ENCODE measurements at places on chromosomes 13 and 19.

- no peak for DNase-seq
These were observed 2.7 kb downstream of the HAMP start for GRCh38 chr19:35285095-35285449.

- DNase-seq, result no peak
These were observed 7.9 kb downstream of the GIPC3 start for GRCh38 chr19:3593156-3593555.

DNA sequence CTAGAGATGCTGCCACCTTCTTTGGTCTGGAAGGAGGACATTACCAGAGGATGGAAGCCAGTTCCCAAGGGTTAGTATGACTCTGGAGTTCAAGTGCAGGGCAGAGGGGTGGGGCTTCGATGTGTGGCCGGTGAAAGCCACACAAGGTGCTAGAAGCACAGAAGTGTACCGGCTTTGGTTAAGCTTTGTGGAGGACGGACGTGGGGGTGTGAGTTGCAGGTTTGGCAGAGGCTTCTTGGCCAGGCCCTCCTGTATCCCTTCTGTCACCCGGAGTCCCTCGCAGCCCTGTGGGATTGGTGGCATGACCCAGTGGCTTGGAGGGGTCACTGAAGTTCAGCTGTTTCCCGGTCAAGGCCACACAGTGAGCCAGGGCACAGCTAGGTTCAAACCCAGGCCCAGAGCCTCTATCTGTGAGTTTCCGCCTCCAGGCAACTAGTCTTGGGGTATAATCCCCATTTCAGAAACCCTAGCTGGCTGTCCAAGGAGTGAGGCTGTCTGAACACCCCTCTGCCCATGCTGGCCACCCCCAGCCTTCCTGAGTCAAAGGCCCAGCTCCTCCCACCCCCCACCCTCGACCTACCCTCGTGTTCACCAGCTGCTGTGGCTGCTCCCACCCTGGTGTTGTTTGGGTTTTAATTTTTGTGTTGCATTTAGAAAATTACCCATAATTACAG lies 4.6 kb upstream of the SSBP4 start:
- no peak for DNase-seq

DNA sequence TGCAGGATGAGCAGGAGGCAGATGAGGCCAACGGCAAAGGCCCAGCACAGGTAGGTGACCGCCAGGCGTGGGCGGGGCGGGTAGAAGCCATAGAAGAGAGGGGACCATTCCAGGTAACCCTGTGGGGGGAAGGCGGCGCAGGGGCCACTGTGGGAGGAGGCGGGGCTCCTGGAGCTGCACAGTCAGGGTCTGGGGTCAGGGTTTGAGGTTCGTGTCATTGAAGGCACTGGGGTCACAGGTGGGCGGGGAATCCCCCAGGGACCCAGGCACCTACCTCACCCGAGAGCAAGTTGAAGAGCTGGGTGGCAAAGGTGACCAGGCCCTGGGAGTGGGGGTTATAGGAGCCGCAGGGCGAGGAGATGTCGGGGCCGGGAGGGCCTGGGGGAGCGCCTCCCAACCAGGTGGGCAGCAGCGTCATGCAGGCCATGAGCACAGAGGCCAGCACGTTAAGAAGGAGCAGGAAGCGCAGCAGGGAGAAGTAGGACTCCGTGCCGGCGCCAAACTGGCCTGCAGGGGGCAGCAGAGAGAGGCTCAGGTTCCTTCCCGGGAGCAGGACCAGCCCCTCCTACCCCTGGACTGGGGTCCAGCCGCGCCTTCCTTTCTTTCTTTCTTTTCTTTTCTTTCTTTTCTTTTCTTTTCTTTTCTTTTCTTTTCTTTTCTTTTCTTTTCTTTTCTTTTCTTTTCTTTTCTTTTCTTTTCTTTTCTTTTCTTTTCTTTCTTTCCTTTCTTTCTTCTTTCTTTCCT lies 4.6 kb downstream of the TMC4 start:
- peak; percentile 86 for DNase-seq

GRCh38 chr19:15557223-15557622 lies 48.9 kb downstream of the CYP4F22 start:
- DNase-seq, result no peak

GRCh38 chr19:53463263-53463662 lies 4.3 kb upstream of the ZNF813 start:
- DNase-seq, result no peak

GRCh38 chr13:41746259-41746658 lies 214.7 kb downstream of the VWA8 start:
- no peak for DNase-seq

GRCh38 chr19:56304243-56304642 lies 10.4 kb downstream of the ZSCAN5A start:
- DNase-seq, result no peak

DNA sequence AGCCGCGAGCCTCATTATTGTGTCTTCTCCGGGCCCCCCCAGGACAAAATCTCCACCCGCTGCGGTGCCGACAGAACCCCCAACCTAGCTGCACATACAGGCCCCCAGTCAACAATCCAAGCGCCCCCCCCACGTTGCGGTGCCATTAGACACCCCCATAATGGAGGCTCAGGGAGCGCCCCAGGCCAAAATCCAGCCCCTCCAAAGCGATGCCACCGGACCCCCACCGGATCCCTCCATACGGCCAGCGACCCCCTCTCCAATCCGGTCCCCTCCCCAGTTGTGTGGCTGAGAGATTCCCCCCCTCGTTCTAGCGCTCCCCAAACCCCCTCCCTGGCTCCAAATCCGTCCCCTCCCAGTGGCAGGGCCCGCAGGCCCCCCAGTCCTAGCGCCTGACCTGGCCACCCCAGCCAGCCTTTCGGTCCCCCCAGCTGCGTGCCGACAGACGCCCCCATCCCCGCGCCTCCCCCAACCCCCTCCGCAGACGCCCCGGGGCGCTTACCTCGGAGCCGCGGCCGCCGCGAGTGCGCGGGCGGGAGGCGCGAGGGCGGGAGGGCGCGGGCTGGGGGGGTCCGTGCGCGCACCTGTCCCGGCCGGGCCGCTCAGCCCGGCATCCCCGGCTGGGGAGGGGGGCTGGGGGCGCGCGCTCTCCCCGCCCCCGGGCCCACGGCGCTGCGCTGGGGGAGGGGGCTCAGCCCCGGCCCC lies 21.6 kb upstream of the SEMA6B start:
- no peak for DNase-seq

- no peak for DNase-seq
These were observed 2.1 kb downstream of the ACTN4 start for GRCh38 chr19:38649305-38650171.

- DNase-seq, result no peak
These were observed 426.1 kb downstream of the EFNB2 start for GRCh38 chr13:106109391-106109791.

- no peak for DNase-seq
These were observed 565.1 kb downstream of the LIG4 start for GRCh38 chr13:107650081-107650701.

- no peak for DNase-seq
These were observed 8.6 kb downstream of the ZNF584 start for GRCh38 chr19:58417071-58417470.

DNA sequence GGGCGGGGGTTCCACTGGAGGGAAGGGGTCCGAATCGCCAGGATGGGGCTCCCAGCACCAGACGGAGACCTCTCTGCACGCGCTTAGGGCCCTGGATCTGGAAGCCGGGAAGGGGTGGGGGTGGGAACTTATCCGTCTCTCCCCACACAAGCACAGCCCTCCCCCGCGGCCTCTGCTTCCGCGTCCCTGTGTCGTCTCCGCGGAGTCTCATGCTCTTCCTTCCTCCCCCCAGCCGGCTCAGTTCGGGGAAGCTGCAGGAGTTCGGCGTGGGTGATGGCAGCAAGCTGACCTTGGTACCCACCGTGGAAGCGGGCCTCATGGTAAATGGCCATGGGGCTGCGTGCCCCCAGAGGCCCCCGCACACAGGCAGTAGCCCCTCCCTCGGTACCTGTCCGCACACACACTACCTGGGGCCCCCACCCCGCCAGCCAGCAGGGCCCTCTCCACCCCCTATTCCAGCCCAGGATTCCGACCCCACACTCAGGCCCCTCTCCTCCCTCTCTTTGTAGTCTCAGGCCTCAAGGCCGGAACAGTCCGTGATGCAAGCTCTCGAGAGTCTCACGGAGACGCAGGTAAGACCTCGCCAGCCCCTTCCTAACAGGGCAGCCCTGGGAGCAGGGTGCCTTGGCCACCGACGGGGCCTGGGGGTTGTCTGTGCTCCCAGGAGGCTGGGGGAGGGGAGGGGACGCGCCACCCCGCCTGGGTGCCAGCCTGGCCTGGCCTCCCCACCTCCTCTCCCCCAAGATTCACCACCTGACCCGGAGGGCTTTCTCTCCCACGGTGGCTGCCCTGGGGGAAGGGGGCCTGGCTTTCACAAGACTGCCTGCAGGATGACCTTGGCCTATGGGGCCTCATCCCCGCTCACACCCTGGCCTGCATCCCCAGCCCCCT lies 3.2 kb downstream of the MIDN start:
- peak; percentile 65 for DNase-seq

- no peak for DNase-seq
These were observed 15.2 kb downstream of the ZSCAN5C start for GRCh38 chr19:56217039-56217949.

GRCh38 chr13:19150712-19151228 lies 30.9 kb downstream of the TUBA3C start:
- DNase-seq, result no peak

GRCh38 chr13:76638181-76638580 lies 248.0 kb downstream of the KCTD12 start:
- DNase-seq, result no peak

- peak; percentile 5 for DNase-seq
These were observed 1.7 kb upstream of the ANKRD10 start for GRCh38 chr13:110916301-110917142.

- no peak for DNase-seq
These were observed 13.7 kb downstream of the FXYD5 start for GRCh38 chr19:35168196-35168595.

GRCh38 chr13:102374233-102374632 lies 27.6 kb downstream of the FGF14 start:
- no peak for DNase-seq

DNA sequence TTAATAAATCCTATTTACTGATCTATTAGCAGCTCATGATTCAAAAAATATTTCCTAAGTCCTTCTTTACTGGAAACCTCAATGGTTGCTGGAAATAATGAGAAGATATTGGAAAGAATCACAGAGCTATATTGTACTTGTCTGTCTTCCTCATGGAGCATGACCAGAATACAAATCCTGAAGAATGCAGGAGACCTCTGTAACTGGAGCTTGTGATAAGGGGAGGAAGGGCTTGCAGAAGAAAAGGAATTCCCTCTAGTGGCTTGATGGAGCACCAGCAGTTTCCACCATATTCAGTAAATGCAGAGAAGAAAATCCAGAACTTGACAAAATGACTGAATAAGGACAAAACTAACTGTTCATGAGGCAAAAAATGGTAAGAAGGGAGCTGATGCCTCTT lies 1333.1 kb downstream of the EFNB2 start:
- DNase-seq, result no peak

GRCh38 chr19:2455851-2456570 lies 748 bp downstream of the LMNB2 start:
- peak; percentile 56 for DNase-seq

DNA sequence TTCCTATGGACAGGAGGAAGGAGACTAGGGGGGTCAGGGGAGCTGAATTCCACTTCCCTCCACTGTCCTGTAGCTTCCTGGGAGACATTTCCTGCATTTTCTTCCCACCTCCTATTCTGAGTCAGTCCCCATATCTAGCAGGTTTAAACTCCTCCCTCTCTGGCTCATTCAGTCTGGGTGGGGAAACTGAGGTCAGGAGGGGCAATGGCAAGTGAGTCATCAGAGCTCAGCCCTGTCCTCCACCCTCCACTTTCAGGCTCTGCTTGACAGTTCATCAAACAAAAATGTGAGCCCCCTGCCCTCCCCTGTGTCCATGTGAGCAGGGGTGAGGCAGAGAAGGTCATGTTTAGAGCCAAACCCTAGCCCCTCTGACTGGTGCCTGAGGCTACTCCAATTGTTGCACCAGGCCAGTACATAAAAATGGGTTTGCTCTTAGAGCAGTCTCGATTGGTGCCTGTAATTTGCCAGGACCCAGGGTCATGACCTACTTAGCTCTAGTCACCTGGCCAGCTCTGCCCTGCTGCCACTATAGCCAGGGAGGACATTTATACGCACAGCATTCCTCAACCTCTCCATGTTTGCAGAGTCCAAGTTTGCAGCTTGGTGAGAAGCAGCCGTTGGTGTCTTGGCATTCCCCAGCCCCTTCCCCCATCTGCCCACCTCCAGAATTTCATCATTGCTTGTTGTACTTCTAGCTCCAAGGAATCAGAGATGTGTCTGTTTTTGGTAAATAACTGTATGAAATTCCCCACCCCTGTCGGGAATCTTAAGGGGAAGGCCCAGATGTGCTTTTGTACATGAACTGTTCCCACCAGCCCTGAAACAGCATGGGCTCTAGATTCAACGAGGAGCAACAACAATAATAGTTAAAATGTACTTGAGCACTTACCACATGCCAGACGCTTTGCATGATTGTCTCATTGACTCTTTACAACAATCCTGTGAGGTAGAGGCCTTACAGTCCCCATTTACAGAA lies 20.7 kb downstream of the SAMD4B start:
- no peak for DNase-seq

- DNase-seq, result no peak
These were observed 2771.0 kb upstream of the PCDH20 start for GRCh38 chr13:64186503-64187250.

DNA sequence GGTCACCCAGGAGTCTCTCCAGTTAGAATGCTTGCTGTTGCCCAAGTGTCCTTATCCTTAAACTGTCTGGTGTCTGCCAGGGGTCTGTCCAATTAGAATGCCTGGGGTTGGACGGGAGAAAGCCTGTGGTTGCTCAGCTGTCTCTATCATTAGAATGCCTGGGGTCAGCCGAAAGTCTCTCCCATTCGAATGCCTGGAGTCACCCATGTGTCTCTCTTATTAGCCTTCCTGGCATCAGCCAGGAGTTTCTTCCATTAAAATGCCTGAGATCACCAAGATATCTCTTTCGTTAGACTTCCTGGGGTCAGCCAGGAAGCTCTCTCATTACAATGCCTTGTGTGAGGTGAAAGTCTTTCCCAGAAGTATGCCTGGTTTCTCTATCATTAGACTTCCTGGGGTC lies 1521.0 kb downstream of the UQCRFS1 start:
- no peak for DNase-seq

GRCh38 chr13:82480415-82480814 lies 1401.9 kb downstream of the SLITRK1 start:
- DNase-seq, result no peak

- no peak for DNase-seq
These were observed 5.7 kb downstream of the DCAF15 start for GRCh38 chr19:13958043-13958442.

- DNase-seq, result no peak
These were observed 563 bp downstream of the ZNF43 start for GRCh38 chr19:21835429-21835809.

DNA sequence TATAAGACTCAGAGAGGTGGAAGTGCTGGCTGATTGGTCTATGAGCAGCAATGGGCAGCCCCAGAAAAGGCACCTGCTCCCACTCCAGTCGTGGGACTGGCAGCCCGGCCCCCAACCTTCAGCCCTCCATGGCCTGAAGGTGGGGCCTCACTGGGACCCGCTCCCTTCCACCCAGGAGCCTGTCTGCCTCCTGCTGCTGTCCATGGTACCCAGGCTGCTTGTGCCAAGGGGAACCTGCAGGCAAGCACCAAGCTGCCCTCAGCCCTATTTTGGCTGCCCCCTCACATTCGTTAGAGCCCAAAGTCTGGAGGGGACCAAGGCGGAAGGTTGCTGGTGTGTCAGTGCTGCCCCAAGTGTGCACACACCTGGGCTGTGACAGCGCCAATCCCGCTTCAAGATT lies 2304.9 kb downstream of the PCDH9 start:
- no peak for DNase-seq

- peak; percentile 58 for DNase-seq
These were observed 159.1 kb downstream of the KATNAL1 start for GRCh38 chr13:30148171-30148754.

GRCh38 chr19:18931316-18932162 lies 9.5 kb downstream of the HOMER3 start:
- DNase-seq, result no peak

Data from CD4-positive, alpha-beta T cell treated with Interleukin-4 for 1 hour (primary cell).